ENCODE measurements at places on chromosomes 1 and 21.

GRCh38 chr1:76764638-76765454, 102.4 kb upstream of the ST6GALNAC5 start:
- DNase-seq = peak; percentile 29

DNA sequence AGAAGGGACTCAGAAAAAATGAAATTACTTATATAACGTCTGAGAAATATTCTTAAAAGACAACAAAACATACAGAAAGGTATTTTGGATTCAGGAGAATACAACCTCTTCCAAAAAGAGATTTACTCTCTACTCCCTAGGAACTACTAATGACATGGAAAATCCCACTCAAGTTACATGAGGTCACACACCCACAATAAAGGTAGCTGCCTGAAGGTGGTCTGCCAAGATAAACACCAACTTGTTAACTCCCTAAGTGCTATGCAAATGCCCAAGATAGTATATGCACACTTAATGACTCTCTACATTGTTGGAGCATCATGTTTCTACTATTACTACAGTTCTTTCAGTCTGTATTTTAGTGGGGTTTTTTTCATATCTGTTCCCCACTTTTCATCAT, 26.5 kb downstream of the RERE start:
- DNase-seq = no peak

DNA sequence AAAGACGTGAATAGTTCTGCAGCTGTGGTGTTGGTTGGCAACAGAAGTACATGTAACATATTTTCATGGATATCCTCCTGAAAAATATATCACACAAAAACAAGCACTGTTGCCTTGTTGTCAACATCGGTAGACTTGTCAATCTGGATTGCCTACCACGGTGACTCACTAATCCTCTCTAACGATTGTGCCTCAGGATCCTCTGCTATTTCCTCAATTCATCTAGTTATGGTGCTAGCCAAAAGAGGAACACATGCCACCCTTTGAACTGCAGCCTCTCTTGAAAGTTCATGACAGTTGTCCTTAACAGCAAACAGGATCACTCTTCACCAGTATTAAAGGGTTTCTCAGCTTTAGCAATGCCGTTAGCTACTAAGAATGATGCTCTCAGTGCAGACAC, 25.7 kb downstream of the RASAL2 start:
- DNase-seq = no peak

DNA sequence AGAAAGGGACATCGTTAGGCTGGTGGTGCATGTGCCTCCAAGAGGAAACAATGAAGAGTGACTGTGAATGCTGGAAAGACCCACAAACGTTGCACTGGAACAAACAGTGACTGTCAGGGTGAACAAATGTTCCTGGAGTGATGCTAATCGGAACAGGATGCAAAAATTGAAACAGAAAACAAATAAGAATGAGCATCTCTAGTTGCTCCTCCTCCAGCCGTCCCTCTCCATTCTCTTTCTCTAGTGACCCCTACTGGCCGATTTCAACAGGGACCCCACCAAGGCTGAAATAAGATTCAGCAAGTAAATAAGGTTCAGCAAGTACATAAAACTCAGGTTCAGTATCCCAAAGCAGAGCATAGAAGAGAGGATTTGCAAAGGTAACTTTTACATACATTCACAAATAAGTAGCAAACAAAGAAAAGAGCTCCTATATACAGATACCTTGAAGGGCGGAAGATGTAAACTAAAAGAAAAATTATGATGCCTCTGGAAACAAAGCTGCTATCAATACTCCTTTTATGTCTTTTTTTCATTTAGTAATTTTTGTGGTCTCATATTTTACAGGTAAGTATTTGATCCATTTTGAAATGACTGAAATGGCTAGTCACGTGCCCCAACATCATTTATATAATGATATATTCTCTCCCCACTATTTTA, 836.1 kb upstream of the ADAMTS5 start:
- no peak for DNase-seq

DNA sequence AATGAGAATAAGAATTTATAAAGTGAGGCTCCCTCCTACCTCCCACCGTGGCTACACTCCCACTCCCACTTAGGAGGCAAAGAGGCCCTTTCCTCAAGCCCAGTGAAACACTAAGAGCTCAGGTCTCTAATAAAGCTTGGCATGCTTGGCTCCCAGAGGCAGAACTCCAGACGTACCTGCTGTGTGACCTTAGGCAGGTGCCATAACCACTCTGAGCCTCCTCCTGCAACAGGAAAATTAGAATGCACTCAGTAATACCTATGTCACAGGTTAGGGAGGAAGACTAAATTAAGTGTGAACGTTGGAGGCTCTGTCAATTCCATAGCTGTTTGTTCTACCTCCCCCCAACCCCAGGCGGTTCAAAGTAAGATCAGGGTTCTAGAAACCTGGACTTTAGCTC, 16.5 kb upstream of the SLC26A9 start:
- DNase-seq = no peak

All from NCI-H2171 (cell line).